ENCODE measurements at places on chromosomes 5 and 9.

DNA sequence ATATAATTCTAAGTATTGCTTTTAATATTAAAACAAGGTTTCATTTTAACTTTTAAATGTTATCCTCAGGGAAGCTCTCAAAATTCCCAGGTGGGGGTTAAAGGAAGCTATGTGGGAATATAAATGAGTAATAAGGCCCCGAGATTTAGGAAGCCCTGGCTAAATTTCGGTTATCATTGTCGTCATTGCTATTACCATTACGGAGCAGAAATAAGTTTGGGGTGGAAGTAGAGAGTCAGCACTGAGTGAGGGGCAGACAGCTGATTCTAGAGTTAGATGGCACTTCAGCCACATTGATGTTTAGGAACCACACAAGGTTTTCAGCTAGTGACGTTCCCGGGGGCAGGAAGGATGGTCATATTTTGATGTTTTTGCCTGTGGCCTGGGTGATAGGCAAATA, 74.9 kb downstream of the NREP start:
- no peak for DNase-seq

DNA sequence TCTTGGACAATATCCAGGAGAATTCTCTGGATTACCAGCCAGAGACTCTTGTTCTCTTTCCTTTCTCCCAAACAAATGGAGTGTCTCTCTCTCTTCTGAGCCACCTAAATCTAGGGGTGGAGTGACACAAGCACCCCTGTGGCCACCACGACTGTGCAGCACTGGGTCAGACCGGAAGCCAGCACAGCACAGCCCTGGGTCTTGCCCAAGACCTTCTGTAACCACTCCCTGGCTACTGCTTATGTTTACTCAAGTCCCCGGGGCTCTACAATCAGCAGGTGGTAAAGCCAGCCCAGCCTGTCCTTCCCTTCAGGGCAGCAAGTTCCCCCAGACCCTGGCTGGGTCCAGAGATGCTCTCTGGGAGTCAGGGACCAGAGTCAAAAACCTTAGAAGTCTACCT, 110.0 kb upstream of the TUT7 start:
- DNase-seq = no peak

DNA sequence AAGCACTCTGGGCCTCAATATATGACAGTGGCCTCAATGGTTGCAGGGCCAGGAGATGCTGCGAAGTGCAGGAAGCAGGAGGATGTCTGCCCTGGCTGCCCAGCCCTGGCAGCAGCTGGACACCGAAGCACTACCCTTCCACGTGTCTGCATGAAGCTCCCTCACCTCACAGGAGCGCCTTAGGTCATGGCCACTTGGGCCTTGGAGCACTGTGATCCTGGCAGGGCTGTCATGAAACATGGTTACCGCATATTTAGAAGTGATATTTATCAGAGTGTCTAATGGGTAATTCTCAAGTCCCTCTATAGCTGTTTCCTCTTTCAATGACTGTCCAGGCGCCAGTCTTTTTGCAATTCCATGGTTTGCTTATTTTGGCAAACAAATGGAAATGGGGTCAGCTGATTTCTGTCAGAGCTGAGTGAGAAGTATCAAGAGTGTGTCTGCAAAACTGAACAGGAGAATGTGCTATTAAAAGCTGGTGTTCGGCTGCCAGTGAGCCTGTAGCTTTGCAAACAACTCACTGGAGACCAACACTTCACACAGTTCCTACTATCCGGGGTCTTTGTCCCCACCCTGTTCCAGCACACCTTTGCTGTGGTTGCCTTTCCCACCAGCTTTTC, 285.9 kb downstream of the KIF4B start:
- no peak for DNase-seq

GRCh38 chr5:40630126-40630525, 49.6 kb upstream of the PTGER4 start:
- DNase-seq = no peak

GRCh38 chr5:64612344-64612961, 77.8 kb upstream of the SHISAL2B start:
- peak; percentile 56 for DNase-seq

GRCh38 chr5:17878541-17878940, 244.3 kb downstream of the TAF11L14 start:
- DNase-seq = no peak

DNA sequence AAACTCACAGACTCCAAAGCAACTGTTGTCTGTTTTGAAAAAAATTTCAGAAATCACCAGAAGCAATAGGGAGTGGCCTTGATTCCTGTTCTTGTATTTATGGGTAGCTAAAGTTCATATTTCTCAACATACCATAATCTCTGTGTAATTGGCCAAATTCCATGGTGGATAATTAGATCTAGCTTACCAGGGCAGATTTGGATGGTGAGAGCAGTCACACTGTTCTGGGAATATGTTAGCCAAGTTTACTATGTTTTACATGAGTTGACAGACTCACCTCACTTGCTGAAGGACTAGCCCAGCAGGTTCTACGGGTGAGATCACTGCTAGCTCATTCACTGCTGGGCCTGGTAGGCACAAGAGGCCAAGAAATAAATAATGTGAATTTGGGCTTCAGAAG, 32.7 kb upstream of the CDKN2B start:
- DNase-seq = peak; percentile 94

DNA sequence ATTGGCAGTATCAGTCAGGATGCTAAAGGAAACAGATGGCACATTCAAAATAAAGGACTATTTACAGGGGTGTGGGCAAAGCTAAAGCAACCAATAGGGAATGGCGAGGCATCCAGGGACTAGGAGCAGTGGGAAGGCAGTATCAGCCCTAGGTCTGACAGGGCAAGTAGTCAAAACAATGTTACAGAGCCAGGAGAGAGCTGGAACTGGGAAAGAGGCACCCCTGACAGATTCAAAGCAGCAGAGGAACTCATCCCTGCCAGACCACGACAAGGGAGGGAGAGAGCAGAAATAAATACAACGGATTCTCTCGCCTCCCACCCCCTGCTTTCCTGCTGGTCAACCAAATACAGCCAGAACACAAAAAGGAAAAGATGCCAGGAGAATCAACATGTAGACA, 371.5 kb downstream of the NR2F1-AS1 start:
- no peak for DNase-seq

DNA sequence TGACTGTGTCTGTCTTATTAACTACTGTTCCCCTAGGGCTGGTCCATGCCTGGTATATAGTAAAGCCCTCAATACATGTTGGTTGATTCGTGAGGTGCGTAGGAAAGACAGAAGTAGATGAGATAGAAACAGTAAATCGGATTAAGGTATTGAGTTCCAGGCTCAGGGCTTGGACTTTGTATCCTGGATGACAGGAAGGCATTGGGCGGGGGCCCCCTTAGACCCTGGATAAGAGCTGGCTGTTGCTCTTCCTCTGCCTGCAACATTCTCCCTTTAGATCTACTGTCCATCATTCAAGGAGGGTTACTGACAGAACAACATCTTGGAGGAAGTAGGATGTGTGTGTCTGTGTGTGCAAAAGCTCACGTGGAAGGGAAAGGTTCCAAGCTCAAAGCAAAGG, 31.2 kb upstream of the CTNNA1 start:
- DNase-seq = no peak

DNA sequence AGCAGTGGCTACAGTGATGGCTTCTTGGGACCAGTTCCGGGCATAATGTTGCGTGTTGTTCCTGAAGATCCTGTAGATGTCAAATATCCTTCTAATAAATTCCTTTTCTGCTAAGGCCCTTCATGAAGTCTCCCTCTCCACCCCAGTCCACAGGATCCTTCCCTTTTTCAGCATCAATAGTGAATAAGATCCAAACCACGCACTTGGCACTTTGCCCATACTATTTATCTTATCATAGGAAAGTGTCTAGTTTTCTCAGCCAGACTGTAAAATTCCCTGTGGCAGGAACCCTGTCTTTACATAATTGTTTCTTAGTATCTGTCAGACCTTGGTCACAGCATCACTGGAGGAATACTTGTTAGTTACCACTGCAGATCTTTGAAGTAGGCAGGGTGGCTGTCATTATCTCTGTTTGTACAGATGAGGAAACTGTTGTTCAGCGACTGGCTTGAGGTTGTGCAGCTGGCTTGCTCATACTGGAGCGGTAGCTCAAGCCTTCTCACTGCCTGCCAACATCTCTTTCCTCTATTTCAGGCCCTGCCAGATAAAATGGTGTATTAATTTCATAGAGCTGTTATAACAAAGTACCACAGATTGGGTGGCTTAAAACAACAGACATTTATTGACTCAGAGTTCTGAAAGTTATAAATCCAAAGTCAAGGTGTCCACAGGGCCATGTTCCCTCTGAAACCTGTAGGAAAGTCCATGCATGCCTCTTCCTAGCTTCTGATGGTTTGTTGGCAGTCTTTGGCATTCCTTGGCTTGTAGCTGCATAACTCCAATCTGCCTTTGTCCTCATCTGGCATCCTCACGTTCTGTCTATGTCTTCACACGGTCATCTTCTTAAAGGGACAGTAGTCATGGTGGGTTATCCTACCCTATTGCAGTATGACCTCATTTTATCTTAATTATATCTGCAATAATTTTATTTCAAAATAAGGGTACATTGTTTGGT, 33.5 kb upstream of the APC start:
- DNase-seq = peak; percentile 7

DNA sequence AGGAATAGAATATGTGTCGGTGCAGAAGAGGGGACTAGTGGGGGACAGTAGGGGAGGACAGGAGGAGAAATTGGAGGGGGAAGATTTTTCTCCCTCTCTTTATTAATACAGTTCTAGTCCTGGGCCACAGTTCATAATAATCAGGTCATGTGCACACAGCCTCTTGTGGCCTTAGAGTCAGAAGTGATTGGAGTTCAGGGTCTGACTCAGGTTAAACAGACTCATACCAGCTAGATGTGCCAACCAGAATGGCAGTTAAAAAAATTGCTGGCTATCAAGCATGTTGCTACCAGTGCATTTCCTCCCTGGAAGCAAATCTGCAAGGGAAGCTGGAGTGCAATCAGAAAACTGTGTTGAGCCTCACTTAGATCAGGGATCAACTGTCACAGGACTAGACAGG, 132.7 kb upstream of the MAP1B start:
- peak; percentile 55 for DNase-seq

DNA sequence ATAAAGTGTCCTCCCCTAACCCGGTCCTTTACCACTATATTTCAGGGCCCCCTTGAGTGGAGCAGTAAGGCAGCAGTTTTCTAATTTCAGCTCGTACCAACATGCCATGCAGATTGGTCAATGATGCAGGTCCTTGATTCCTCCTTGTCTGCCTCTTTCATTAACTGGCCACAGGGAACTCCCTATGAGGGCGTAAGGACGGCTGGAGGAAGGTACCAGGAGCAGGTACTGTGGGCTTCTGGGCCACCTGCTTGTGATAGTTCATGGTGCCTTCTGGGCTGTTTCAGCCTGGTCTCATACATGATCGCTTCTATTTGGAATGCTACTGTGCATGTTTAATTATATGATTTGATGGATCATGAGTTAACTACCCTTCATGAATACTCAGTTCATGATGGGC, 9.4 kb upstream of the ZFR start:
- no peak for DNase-seq

GRCh38 chr5:15502208-15502607, 2.2 kb downstream of the FBXL7 start:
- no peak for DNase-seq
